ENCODE measurements at places on chromosomes 11 and 22.

DNA sequence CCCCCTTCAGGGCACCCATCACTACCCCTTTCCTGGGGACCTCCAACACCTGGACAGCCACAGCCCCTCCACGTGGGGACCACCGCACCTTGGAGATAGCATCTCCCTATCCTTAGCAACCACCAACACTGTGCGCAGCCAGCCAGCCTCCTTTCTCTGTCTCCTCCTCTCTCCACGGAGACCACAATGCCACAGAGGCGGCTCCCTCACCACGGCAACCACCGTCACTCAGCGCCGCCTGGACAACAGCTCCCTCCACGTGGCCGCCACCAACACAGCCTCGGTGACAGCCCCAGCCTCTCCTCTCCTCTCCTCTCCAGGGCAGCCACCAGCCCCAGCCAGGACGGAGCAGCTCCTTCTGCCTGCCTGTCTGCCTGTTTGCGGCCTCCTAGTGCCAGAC lies 10.5 kb downstream of the ELFN2 start:
- no peak for DNase-seq

DNA sequence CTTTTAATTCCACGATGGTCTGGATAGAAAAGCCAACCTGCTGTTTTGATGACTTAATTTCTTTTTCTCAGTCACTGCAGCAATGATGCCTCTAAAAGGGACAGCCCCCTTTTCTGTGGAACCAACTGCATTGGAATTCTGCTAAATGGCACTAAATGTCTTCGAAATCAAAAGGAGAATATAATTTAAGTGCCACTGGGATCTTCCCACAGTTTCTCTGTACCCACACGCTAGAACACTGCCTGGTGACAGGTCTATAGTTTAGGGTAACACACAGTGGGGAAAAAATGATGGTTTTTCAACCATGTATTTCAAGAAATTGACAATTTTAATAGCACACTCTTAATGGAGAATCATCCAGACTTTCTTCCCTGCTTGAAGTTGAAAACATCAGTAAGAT lies 182.3 kb downstream of the OPCML start:
- no peak for DNase-seq

DNA sequence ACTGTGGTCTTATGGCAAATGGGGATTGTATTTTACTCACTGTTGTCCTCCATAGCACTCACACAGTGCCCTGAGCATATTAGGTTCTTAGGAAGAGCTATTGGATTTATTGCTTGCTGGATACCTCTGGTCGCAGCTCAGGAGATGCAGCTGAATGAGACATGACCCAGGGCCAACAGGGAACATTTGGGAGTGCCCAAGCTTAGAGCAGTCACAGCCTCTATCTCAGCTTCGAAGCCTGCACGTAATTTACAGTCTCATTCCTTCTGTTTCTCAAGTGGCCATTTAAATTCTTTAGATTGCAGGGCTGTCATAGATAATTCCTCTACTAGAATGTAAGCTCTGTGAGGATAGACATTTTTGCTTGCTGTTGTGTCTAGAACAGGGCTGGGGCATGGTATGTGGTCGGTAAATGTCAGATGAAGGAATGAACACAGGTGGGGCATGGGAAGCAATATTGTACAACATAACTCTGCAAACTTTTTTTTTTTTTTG lies 192.8 kb downstream of the GRIK4 start:
- DNase-seq: no peak

DNA sequence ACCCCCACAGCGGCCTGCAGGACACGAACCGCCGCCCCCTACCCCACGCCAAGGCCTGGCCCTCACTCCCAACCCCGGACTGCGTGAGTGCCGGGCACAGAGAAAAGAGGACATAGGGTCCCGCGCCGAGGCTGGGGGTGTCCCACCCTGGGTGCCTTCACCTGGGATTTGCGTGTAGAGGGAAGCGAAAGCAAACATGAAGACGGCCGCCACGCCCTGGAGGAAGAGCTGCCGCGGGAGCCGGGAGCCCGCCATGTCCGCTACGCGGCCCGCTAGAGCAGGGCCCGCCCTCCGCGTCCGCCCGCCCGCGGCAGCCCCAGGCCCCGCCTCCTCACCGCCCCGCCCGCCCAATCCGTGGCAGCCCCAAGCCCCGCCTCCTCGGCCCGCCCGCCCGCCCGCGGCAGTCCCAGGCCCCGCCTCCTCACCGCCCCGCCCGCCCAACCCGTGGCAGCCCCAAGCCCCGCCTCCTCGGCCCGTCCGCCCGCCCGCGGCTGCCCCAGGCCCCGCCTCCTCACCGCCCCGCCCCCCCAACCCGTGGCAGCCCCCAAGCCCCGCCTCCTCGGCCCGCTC lies at the start of gene LMF2:
TSS of gene LMF2 (minus strand) at position 282 of the 570 bp plus-strand sequence. CDS start at position 255, 27 bp downstream.
- DNase-seq: peak; percentile 100

DNA sequence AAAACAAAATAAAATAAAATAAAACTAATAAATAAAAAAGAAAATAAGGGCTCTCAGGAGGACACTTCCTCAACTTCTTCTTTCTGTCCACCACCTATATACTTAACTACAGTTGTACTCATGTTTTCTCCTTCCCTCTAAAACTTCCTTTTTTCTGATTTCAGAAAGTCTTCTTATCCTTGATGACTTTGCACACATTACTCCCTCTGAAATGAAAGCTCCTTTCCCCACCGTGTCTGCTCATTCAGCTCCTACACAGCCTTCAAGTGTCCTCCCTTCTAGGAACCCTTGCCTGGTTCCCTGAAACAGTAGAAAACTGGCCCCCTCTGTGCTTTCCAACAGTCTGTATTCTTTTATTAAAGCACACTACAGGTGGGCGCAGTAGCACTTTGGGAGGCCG lies 18.3 kb upstream of the DDX17 start:
- no peak for DNase-seq

DNA sequence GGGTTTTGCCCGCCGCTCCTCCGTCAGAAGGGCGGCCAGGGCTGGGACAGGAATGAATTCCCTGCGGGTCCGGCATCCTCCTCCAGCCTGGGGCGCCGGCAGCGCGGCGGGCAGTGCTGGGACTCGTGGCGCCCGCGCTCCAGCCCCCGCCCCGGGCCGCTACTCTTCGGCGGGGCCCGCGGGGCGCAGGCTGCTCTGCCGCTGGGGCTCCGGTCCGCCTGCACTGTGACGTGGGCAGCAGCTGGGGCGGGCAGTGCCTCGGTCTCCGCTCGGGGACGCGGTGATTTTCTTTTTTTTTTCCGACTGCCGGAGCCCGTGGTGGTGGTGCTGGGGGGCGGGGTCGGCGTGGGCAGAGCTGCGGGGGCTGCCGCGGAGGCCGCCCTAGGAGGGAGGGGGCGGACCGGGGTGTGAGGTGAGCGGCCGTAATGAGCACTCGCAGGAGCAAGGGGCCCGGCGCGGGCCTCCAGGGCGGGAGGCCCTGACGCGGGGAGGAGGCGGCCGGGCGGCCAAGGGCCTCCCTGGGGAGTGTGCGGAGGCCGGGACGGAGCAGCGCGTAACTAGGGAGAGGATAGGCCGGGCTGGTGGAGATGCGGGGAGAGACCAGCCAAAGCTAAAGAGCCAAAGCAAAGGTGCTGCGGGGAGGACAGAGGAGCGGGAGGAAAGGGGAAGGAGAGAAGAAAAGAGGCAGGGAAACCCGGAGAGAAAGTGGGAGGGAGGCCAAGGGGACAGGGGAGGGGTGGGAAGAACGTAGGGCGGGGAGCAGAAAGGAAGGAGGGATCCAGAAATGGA lies 73.3 kb upstream of the ZBED5 start:
- peak; percentile 40 for DNase-seq

- DNase-seq: no peak
Observed at GRCh38 chr11:15342163-15342562, 227.4 kb downstream of the INSC start.

GRCh38 chr11:21446939-21447590 lies 745.8 kb upstream of the ANO5 start:
- no peak for DNase-seq

DNA sequence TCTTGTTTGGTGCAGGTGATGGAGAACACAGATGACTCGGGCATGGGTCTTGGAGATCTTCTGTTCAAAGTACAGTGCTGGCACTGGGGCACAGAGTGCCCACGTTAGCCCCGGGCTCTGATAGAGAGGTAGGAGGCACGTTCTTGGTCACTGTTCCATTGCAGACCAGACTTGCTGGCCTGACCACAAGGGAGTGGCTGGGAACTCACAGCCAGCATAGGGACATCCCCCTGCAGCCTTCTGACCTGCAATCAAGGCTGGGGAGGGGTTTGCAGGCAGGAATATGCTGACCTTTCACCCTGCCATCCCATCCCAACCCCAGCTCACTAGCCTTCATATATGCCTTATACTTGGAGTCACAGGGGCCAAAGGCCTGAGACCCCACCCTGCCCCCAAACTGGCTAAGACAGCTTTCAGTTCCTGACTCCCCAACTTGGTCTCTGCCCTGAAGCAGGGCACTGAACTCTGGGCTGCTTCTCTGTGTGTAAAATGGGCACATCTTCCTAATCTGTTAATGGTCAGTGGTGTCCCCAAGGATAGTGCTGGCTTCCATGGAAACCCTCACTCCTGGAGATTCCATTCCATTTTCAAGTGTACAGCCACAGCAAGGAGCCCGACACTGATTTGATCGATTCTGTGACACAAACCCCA lies 4.6 kb downstream of the MRPL49 start:
- no peak for DNase-seq

DNA sequence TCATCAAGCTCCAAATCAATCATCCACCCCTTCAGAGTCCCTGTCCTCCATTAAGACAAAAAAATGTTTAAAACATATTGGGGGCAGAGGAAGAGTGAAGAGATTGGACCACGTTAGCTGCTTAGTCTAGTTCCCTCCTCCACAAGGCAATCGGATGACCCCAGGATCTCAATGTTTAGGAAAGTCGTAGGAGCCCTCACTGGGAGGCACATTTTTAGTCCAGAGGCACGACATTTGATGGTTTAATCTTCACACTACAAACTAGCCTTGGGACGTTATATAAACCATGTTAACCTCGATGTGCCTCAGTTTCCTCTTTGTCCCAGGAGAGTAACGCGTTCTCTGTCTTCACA lies 588 bp upstream of the FAT3 start:
- no peak for DNase-seq

- no peak for DNase-seq
Observed at GRCh38 chr11:113045146-113045545, 83.9 kb downstream of the NCAM1 start.

All from stimulated activated naive CD4-positive, alpha-beta T cell (primary cell).